Stimulated activated CD4-positive, alpha-beta T cell treated with anti-CD3 and anti-CD28 coated beads, Interleukin-4, amount 100 ng/mL, for 4 hours (primary cell): ENCODE measurements at places on chromosomes 13 and 19.

- no peak for DNase-seq
These were observed 213.1 kb downstream of the UQCRFS1 start for GRCh38 chr19:28999724-29000433.

- DNase-seq: no peak
These were observed 65.1 kb upstream of the ITM2B start for GRCh38 chr13:48167866-48168265.

DNA sequence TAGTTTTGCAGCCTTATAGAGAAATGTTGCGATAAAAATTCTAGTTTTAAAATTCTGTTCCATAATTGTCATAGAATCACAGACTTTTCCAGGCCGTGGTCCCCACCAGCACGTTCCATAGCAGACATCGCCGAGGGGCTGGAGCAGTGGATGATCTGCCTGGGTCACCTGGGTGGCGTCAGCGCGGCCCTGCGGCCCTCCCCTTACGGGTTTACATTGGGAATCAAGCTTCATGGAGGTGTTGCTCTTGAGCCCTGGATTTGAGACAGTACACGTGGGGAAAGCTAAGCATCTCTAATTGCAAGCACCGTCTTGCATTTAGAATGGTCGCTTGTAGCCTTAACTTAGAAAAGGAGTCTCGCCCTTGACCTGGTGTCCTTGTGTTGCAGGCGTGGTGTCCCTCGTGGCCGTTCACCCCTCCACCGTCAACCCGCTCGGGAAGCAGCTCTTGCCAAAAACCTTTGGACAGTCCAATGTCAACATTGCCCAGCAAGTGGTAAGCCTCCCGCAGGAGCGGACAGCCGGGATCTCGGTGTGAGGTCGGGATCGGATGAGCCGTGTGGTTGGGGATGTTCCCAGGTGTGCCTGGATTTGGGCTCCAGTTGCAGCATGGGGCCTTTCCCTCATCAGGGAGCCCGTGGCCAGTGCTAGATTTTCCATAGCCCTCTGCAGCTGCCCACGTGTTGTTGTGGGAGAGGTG is 35.1 kb downstream of the ATP4B start:
- DNase-seq: no peak

DNA sequence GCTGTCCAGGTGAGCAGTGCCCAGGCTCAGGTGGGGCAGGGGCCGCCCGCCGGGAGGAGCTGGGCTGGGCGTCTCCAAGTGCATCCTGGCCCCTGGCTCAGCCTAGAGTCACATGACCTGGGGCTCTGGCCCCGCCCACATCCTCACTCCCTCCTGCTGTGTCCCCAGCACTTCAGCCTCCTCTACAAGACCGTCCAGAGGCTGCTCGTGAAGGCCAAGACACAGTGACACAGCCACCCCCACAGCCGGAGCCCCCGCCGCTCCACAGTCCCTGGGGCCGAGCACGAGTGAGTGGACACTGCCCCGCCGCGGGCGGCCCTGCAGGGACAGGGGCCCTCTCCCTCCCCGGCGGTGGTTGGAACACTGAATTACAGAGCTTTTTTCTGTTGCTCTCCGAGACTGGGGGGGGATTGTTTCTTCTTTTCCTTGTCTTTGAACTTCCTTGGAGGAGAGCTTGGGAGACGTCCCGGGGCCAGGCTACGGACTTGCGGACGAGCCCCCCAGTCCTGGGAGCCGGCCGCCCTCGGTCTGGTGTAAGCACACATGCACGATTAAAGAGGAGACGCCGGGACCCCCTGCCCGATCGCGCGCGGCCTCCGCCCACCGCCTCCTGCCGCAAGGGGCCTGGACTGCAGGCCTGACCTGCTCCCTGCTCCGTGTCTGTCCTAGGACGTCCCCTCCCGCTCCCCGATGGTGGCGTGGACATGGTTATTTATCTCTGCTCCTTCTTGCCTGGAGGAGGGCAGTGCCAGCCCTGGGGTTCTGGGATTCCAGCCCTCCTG is 16.8 kb upstream of the CELF5 start:
- DNase-seq: no peak

- peak; percentile 39 for DNase-seq
These were observed 338 bp downstream of the RGCC start for GRCh38 chr13:41457589-41458186.
